ENCODE measurements at places on chromosomes 6 and 20. TPM values are rescaled to one million over a fixed set of nuclear protein-coding genes. Genes with fewer than 3 reads are reported as not detected.

GRCh38 chr6:108582618-108583017, 21.9 kb downstream of the FOXO3 start:
- DNase-seq, result no peak

DNA sequence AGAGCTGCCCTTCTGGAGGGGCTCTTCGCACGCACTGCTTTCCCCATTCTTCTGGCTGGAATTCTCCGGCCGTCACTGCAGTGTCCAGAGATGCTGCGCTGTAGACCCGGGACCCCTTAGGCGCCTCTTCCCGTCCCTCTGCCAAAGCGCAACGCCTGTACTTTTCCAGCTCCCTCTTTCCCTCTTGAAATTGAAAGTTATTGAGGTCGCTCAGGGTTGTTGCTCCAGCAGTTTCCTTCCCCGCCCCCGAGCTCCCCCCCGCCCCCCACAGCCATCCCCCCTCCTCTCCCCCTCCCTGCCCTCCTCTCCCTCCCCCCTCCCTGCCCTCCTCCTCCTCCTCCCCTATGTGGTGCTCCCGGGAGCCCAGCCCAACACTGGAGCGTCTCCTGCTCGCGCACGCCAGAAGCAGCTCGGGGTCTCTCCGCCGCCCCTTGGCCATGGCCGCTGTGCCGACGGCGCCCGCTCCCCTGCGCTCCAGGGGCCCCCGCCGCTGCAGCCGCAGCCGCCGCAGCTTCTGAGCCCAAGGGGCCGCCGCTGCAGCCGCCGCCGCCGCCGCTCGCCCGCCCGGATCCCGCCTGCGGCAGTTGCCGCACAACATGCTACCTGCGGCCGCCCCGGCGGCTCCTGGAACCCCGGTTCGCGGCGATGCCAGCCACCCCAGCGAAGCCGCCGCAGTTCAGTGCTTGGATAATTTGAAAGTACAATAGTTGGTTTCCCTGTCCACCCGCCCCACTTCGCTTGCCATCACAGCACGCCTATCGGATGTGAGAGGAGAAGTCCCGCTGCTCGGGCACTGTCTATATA, at the start of gene RSPO3:
TSS of gene RSPO3 (plus strand) at position 374 of the 804 bp plus-strand sequence. CDS start 522 bp downstream, outside the sequence.
- DNase-seq, result no peak

- no peak for DNase-seq
These were observed 517.0 kb upstream of the ID4 start for GRCh38 chr6:19320111-19320581.

RIPOR3 gene
- not detected for total RNA-seq
